Endothelial cell (in vitro differentiated cells): ENCODE measurements at places on chromosomes 4 and X. TPM values are rescaled to one million over a fixed set of nuclear protein-coding genes. Genes with fewer than 3 reads are reported as not detected.

DNA sequence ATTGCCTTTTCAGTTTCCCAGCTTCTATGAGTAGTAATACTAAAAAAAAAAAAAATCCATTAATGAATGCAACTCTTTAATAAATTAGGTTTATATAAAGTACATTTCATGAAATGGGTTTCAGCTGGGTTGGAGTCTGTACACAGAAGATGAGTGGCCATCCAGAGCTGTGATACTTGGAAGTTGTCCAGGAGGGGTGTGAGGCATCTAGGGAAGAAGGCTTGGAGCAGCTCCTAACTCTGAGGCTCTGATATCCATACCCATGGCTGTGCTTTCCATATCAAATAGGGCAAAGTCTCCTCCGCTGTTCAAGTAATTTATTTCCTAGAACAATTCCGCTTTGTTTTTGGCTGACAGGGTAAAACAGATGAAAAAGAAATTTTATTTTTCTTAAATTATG lies 423.3 kb upstream of the TENM3 start:
- no peak for DNase-seq

- DNase-seq = peak; percentile 60
Observed at GRCh38 chr4:180058691-180059215, 2184.4 kb upstream of the TENM3 start.

DNA sequence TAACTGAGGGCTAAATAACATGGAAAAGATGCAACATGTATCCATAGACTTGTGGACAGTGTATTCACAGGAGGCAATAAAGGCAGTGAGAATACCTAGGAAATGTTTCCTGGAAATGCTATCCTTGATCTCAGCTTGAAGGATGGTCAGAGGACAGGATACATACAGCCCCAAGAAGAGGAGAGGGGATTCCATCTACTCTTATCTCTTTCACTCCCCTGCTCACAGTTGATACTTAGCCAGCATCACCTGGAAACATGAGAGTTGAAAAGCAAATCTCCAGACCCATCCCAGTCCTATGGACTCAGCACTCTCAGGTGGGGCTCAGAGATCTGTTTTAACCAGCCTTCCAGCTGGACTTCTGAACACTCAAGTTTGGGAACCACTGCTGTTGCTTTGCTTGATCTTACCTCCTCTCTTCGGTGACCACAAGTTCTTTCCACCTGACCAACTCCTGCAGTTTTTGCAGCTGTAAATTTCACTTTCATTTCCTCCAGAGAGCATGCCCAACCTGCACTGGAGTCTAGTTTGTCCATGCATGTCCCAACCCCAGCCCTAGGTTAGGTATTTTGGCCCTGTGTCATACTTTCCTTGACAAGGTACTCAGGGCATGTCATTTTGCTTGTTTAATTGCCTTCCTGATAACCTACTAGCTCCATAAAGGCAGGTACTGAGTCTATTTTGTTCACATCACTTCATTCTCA lies 10.4 kb downstream of the RELL1 start:
- no peak for DNase-seq

- DNase-seq = no peak
Observed at GRCh38 chr4:140308366-140309123, 64.9 kb upstream of the SCOC start.

- DNase-seq = no peak
Observed at GRCh38 chr4:83153417-83153816, 38.9 kb upstream of the PLAC8 start.

DNA sequence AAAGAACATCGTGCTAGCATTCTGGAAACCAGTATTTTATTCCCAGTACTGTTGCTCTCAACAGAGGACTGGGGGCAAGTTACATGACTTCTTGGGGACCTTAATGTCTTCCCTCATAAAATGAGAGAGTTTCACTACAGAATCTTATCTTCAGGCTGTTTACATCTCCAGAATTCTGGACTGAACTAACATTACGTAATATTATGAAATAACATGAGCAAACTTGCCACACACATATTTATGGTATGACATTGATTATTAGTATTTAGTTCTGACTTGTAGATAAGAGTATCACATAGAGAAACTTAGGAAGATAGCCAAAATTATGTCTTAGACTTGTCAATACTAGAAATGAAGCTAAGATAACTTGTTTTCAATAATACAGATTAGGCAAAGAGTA lies 68.0 kb downstream of the NFKB1 start:
- DNase-seq = no peak

- no peak for DNase-seq
Observed at GRCh38 chr4:142341268-142341667, 504.8 kb downstream of the INPP4B start.

- peak; percentile 53 for DNase-seq
Observed at GRCh38 chrX:46649421-46650260, 76.1 kb downstream of the CHST7 start.

- no peak for DNase-seq
Observed at GRCh38 chr4:30265716-30266115, 454.5 kb upstream of the PCDH7 start.

DNA sequence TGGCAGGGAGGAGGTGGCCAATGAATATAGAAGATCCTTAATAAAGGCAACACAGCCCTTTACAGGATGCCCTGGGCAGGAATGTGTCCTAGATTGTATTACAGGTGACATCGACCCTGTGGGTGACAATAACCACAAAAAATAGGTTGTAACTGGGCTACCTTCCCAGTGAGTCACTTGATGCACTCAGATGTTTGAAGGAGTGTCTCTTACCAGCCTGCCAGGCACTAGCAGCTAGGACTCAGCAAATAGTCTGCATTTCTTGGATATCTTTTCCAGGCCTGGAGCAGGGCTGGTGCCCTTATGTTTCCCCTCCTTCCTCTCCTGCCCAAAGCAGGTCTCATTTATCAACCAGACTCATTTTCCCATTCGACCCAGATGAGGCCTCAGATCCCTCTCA lies 50.9 kb upstream of the TMEM164 start:
- DNase-seq = no peak

DNA sequence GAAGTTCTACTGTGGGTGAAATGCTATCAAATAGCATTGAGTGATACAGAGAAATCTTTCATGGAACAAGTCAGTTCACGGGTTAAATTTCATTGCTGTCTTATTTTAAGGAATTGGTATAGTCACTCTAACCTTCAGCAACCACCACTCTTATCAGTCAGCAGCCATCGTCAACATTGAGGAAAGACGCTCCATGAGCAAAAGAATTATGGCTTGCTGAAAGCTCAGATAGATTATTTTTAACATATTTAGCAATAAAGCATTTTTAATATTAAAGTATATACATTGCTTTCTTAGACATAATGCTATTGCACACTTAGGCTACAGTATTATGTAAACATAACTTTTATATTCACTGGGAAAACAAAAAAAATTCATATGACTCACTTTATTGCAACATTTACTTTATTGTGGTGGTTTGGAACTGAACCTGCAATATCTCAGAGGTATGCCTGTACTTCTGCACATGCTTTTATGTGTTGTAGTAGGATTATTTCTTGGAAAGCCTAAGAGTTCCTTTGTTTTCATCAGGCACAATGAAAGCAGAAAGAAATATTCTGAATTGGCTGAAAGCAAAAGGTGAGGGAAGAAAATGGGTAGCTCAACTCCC lies 586.7 kb downstream of the GBA3 start:
- no peak for DNase-seq

DNA sequence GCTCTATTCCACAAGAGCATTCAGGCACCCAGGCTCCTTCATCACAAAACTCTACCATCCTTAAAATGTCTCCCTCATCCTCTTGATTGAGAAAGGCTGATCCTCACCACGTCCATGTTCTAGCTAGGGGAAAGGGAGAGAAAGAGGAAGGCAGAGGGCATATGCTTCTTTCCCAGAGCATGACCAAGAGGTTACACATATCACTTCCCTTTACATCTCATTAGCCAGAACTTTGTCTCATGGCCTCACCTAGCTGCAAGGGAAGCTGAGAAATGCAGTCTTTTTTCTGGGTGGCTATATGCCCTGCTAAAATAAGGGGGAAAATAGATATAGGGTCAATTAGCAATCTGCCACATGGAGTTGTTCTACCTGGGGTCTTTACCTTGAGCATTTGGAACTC lies 42.7 kb downstream of the LONRF3 start:
- no peak for DNase-seq

The LRIT3 gene
- 0.95 TPM for total RNA-seq

The SPANXN3 gene
- total RNA-seq = not detected

The CAPN6 gene
- total RNA-seq = 1.5 TPM

The FOXR2 gene
- total RNA-seq = not detected
